HFFc6 (cell line): ENCODE measurements at places on chromosomes 6 and 20.

- H3K27ac ChIP-seq, result no peak overlapping the region
- no peaks in the 10 kb centered on the region for H3K36me3 ChIP-seq
- DNase-seq, result no peak
- no peak overlapping the region for H3K4me3 ChIP-seq
- no peaks in the 10 kb centered on the region for H3K27me3 ChIP-seq
These were observed 20.8 kb upstream of the IBTK start for GRCh38 chr6:82268301-82268846.

DNA sequence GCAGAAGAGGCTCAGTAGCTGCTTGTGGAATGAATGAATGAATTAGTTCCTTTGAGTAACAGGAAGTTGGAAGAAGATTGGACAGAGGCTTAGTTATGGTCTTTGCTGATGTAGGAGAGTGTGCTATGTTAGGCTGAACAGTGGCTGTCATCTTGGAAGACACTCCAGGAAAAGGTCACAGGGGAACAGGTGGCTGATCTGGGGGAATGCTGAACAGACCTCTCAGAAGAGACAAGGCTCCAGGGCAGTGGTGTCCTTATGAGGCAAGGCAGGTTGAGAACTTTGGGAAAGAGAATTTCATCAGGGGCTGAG is 62.3 kb downstream of the UTRN start:
- H3K27me3 ChIP-seq, result no peaks in the 10 kb centered on the region; the same call in 1 of the 2 replicates
- peak overlapping the region; percentile 81 for H3K27ac ChIP-seq
- no peak for DNase-seq
- peak overlapping the region; percentile 66 for H3K4me3 ChIP-seq
- H3K36me3 ChIP-seq, result peaks cover 16% of the 10 kb centered on the region
- peaks cover 68% of the 10 kb centered on the region for H3K4me1 ChIP-seq

DNA sequence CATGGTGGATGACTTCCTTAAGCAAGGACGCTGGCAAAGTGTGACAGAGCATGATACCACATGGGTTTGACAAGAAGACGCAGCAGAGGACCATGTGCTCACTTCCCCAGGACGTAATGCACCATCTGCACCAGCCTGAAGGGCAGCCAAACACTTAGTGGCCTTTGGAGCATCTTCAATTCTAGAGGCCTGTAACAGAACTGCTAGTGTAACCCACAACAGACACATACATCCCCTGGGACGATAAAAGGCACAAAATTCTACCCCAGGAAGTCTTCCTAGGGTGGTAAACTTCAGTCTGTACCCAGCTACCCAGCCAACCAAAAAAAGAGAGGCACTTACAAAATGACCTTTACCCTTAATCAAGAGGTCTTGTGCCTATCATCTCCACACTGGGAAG is 9.2 kb upstream of the CPNE1 start:
- H3K4me3 ChIP-seq, result no peak overlapping the region
- no peak for DNase-seq
- H3K27me3 ChIP-seq, result peaks cover 1% of the 10 kb centered on the region
- peaks cover 11% of the 10 kb centered on the region for H3K36me3 ChIP-seq

GRCh38 chr6:122511193-122511924 is 39.8 kb upstream of the SERINC1 start:
- DNase-seq, result no peak
- H3K4me3 ChIP-seq, result peak overlapping the region; percentile 58; the same call in 1 of the 2 replicates
- H3K4me1 ChIP-seq, result no peaks in the 10 kb centered on the region
- no peaks in the 10 kb centered on the region; the same call in 1 of the 2 replicates for H3K27me3 ChIP-seq
- H3K27ac ChIP-seq, result no peak overlapping the region

GRCh38 chr6:136015531-136015930 is 164.0 kb downstream of the PDE7B start:
- peak overlapping the region; percentile 73 for H3K4me3 ChIP-seq
- peaks cover 3% of the 10 kb centered on the region; the same call in 1 of the 2 replicates for H3K36me3 ChIP-seq
- H3K27ac ChIP-seq, result peak overlapping the region; percentile 95
- DNase-seq, result no peak
- H3K27me3 ChIP-seq, result no peaks in the 10 kb centered on the region
- H3K4me1 ChIP-seq, result peaks cover 74% of the 10 kb centered on the region

DNA sequence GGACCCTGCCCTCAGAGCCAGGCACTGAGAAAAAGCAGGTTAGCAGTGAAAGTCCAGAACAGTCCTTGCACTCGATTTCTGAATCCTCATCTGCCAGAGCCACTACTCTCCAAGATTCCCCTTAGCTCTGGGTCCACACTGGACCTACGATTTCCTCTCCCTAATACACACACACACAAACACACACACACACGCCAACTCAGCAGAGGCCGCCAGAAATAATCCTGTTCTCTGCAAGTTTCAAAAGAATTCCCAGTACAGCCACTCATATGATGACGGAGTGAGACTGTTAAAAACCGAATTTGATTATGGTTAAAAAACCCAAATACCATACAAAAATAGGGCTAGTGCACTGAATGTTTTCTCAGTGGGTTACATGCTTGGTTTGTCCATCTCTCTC is 90.8 kb downstream of the GMPR start:
- H3K4me3 ChIP-seq, result no peak overlapping the region
- peaks cover 6% of the 10 kb centered on the region for H3K4me1 ChIP-seq
- 0 out of 2 replicates have a peak overlapping the region, but pooled peaks have one; percentile 0 for H3K27ac ChIP-seq
- peaks cover 6% of the 10 kb centered on the region for H3K27me3 ChIP-seq
- peaks cover 12% of the 10 kb centered on the region for H3K36me3 ChIP-seq

GRCh38 chr20:53960579-53961272 is 109.7 kb downstream of the BCAS1 start:
- peaks cover 16% of the 10 kb centered on the region; the same call in 1 of the 2 replicates for H3K4me1 ChIP-seq
- no peak overlapping the region for H3K27ac ChIP-seq
- DNase-seq, result no peak
- H3K4me3 ChIP-seq, result no peak overlapping the region
- peaks cover 9% of the 10 kb centered on the region for H3K27me3 ChIP-seq

GRCh38 chr6:33847078-33847477 is 43.3 kb upstream of the MLN start:
- H3K27me3 ChIP-seq, result peaks cover 2% of the 10 kb centered on the region; the same call in 1 of the 2 replicates
- no peak overlapping the region for H3K4me3 ChIP-seq
- peaks cover 32% of the 10 kb centered on the region for H3K4me1 ChIP-seq
- DNase-seq, result no peak
- H3K36me3 ChIP-seq, result no peaks in the 10 kb centered on the region

DNA sequence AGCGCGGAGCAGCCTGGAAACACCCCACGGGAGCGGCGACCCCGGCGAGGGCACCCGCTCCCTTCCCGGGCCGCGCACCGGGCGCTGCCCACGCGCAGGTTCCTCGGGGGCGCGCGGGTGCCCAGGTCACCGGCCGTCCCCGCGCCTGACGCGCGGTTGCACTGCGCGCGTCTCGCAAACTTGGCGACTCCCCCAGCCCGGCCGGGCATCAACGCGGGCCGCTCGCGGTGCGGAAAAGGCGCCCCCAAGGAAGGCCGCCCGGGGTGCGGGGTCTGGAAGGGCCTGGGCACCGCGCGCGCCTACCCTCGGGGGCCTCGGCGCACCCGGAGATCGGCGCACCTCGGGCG is 555 bp upstream of the ZBTB46 start:
- H3K4me3 ChIP-seq, result no peak overlapping the region
- peaks cover 5% of the 10 kb centered on the region; the same call in 1 of the 2 replicates for H3K36me3 ChIP-seq
- H3K4me1 ChIP-seq, result peaks cover 30% of the 10 kb centered on the region
- H3K27me3 ChIP-seq, result peaks cover 15% of the 10 kb centered on the region

GRCh38 chr6:30837870-30838269 is 46.4 kb upstream of the DDR1 start:
- H3K4me1 ChIP-seq, result peaks cover 21% of the 10 kb centered on the region
- H3K27me3 ChIP-seq, result peaks cover 2% of the 10 kb centered on the region
- H3K27ac ChIP-seq, result no peak overlapping the region
- H3K36me3 ChIP-seq, result no peaks in the 10 kb centered on the region
- no peak for DNase-seq

- H3K4me1 ChIP-seq, result peaks cover 7% of the 10 kb centered on the region
- peaks cover 15% of the 10 kb centered on the region for H3K27me3 ChIP-seq
- no peak overlapping the region for H3K27ac ChIP-seq
- no peaks in the 10 kb centered on the region for H3K36me3 ChIP-seq
- DNase-seq, result no peak
- H3K4me3 ChIP-seq, result no peak overlapping the region
These were observed 108.4 kb upstream of the SLC22A23 start for GRCh38 chr6:3565291-3565690.

- peak; percentile 66 for DNase-seq
- H3K36me3 ChIP-seq, result peaks cover 8% of the 10 kb centered on the region
- no peak overlapping the region for H3K27ac ChIP-seq
- H3K4me1 ChIP-seq, result peaks cover 31% of the 10 kb centered on the region
- H3K4me3 ChIP-seq, result no peak overlapping the region
These were observed 86.4 kb upstream of the CLDN20 start for GRCh38 chr6:155177363-155177961.

DNA sequence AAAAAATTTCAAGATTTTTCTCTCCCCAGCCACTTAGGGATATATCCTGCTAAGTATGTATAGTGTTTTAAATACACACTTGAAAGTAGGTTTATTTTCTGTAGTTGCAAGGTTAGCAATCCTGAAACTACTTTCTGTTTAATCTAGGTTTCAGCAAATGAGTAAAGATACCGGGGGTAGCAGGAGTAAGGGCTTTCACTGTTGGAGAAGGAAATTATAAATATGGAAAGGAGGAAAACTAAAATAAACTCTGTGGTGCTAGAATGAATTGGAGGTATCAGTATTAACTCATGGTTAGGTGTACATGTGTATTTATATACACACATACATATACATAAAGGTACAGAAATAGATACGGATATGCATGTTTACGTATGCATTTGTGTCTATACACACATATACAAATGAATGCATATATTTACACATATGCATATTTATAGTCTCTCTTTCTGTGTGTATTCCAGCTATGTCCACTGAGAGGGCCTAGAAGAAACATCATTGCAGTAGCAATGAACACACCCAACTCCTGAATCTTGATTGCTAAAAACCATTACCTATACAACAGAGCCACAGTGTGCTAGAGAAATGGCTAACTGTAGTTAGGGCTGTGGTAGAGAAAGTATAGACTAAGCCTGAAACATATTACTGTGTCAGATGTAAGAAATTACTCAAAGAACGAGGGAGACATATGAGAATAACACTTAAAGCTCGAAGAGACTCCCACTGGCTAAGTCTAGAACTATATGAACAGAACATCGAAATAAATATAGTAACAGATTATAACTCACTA is 95.9 kb upstream of the EMILIN3 start:
- no peak for DNase-seq
- peaks cover 5% of the 10 kb centered on the region; the same call in 1 of the 2 replicates for H3K4me1 ChIP-seq
- no peak overlapping the region for H3K27ac ChIP-seq
- H3K27me3 ChIP-seq, result peaks cover 2% of the 10 kb centered on the region; the same call in 1 of the 2 replicates

GRCh38 chr6:118718903-118719302 is 67.5 kb upstream of the CEP85L start:
- no peak for DNase-seq
- no peaks in the 10 kb centered on the region for H3K36me3 ChIP-seq
- H3K27ac ChIP-seq, result no peak overlapping the region
- no peak overlapping the region for H3K4me3 ChIP-seq

DNA sequence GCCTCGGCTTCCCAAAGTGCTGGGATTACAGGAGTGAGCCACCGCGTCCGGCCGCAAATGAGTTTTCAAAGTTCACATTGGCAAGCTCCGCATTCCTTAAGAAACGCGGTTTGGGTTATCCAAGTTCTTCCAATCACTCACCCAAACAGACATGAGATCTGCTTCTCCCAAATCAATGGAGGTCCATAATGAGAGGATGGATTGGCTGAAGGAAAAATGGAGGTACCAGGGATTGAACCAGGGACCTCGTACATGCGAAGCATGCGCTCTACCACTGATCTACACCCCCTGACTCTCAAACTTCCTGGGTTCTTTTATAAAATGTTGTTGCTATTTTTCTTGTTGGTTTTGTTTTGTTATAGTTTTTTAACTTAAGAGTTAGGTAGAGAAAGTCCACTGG is 170.0 kb downstream of the GPX5 start:
- no peak overlapping the region; the same call in 1 of the 2 replicates for H3K27ac ChIP-seq
- DNase-seq, result peak; percentile 65
- no peaks in the 10 kb centered on the region for H3K36me3 ChIP-seq
- peaks cover 52% of the 10 kb centered on the region for H3K27me3 ChIP-seq
- H3K4me3 ChIP-seq, result peak overlapping the region; percentile 82

DNA sequence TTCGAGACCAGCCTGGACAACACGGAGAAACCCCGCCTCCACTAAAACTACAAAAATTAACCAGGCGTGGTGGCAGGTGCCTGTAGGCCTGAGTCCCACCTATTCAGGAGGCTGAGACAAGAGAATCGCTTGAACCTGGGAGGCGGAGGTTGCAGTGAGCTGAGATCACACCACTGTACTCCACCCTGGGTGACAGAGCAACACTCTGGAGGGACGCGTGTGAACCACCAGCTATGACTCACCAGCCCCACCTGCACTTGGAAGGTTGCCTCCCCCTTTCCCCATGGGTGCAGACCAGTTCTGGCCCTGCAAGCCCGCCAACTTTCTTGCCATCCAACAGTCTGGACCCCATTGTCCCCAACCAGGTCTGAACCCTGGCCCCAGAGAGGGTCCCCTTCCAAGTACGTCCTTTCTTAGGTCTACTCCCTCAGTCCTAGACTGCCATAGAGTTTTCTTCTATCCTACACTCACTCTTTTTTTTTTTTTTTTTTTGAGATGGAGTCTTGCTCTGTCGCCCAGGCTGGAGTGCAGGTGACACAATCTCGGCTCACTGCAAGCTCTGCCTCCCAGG is 29.2 kb downstream of the ATP9A start:
- H3K27me3 ChIP-seq, result peaks cover 2% of the 10 kb centered on the region; the same call in 1 of the 2 replicates
- no peaks in the 10 kb centered on the region for H3K36me3 ChIP-seq
- peaks cover 19% of the 10 kb centered on the region for H3K4me1 ChIP-seq
- H3K4me3 ChIP-seq, result no peak overlapping the region
- no peak for DNase-seq
- H3K27ac ChIP-seq, result no peak overlapping the region

DNA sequence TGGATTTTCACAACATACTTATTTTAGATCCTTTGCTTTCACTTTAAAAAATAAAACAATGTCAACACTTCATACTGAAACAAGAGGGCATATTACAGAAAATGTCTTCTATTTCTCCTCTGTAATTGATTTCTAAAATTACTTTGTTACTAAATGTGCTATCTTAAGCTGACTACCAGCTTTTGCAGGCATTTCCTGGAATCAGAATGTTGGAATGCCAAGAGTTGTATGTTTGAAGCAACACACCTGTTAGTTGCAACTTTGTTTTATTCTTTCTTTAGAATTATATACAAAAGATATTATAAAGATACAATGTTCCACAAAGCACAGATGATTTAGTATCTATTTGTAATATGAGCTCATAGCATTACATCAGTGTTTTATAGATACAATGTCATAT is 62.5 kb upstream of the TMEM170B start:
- no peak overlapping the region for H3K27ac ChIP-seq
- no peak overlapping the region for H3K4me3 ChIP-seq
- DNase-seq, result no peak
- H3K36me3 ChIP-seq, result no peaks in the 10 kb centered on the region
- peaks cover 3% of the 10 kb centered on the region; the same call in 1 of the 2 replicates for H3K27me3 ChIP-seq

GRCh38 chr6:12895721-12896120 is 179.2 kb downstream of the PHACTR1 start:
- peaks cover 18% of the 10 kb centered on the region for H3K27me3 ChIP-seq
- peaks cover 8% of the 10 kb centered on the region for H3K36me3 ChIP-seq
- H3K4me3 ChIP-seq, result no peak overlapping the region
- H3K4me1 ChIP-seq, result no peaks in the 10 kb centered on the region

- no peaks in the 10 kb centered on the region; the same call in 1 of the 2 replicates for H3K36me3 ChIP-seq
- H3K4me1 ChIP-seq, result peaks cover 13% of the 10 kb centered on the region
- no peaks in the 10 kb centered on the region for H3K27me3 ChIP-seq
- DNase-seq, result no peak
These were observed 41.8 kb downstream of the SESN1 start for GRCh38 chr6:109052852-109053251.

- no peaks in the 10 kb centered on the region; the same call in 1 of the 2 replicates for H3K27me3 ChIP-seq
- no peak for DNase-seq
- H3K27ac ChIP-seq, result no peak overlapping the region
- H3K36me3 ChIP-seq, result no peaks in the 10 kb centered on the region
- no peak overlapping the region for H3K4me3 ChIP-seq
These were observed 66.6 kb downstream of the EZR start for GRCh38 chr6:158752613-158753012.

GRCh38 chr6:51910851-51911250 is 176.6 kb downstream of the PKHD1 start:
- H3K36me3 ChIP-seq, result peaks cover 5% of the 10 kb centered on the region; the same call in 1 of the 2 replicates
- H3K4me3 ChIP-seq, result no peak overlapping the region
- no peak for DNase-seq
